ENCODE measurements at places on chromosomes 2 and 18.

GRCh38 chr2:211225784-211226183 lies 669.4 kb downstream of the CPS1 start:
- H3K27ac ChIP-seq, result no peak overlapping the region
- no peaks in the 10 kb centered on the region for H3K4me1 ChIP-seq

DNA sequence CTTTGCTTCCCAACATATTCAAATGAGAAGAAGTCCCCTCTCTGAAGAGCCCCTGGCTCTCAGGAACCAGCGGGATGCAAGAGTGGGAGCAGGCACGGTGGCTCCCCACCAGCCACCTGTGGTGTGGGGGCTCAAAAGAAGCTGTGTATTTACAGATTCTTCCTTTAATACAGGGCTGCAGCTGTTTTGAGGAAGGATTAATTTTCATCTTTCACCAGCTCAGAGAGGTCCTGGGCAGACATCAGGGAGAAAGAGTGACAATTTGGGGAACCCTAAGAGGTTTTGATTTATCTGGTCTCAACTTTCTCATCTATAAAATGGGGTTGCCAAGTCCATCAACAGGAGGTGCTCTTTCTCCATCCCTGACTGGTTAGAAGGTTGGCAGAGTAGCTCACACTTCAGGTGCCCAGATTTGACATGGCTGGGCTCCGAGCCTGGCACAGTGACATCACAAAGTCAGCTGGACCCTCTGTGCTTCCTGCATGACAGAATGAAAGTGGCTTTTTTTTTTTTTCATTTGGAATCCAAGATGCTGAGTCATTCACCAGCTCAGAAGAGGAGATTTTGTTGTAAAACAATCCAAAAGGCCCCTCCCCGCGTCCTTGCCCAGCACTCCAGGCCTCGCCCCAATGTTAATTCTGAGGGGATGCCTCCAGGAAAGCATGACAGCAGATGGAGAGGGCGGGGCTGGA lies 15.5 kb upstream of the SIX2 start:
- peak; percentile 35 for DNase-seq
- H3K36me3 ChIP-seq, result no peaks in the 10 kb centered on the region
- H3K27me3 ChIP-seq, result no peaks in the 10 kb centered on the region
- H3K4me3 ChIP-seq, result no peak overlapping the region
- no peaks in the 10 kb centered on the region for H3K4me1 ChIP-seq
- no peak overlapping the region for H3K27ac ChIP-seq

DNA sequence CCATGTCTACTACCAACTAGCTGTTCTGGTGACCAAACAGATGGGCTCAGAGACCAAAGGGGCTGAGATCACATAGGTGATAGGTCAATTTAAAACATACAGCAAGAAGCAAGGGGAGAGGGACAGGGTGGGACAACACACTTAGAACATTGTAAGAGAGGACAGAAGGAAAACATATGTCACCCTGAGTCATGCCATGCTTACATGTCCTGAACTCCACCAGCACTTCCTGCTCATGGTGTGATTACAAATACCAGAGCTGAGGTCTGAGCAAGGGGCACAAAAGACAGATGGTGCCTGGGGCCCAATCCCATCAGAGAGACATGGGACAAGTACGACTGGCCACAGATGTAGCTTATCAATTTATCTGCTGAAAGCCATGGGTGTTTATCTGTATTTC lies 28.7 kb upstream of the GALNT14 start:
- H3K4me3 ChIP-seq, result no peak overlapping the region
- H3K27me3 ChIP-seq, result no peaks in the 10 kb centered on the region
- no peaks in the 10 kb centered on the region for H3K4me1 ChIP-seq

DNA sequence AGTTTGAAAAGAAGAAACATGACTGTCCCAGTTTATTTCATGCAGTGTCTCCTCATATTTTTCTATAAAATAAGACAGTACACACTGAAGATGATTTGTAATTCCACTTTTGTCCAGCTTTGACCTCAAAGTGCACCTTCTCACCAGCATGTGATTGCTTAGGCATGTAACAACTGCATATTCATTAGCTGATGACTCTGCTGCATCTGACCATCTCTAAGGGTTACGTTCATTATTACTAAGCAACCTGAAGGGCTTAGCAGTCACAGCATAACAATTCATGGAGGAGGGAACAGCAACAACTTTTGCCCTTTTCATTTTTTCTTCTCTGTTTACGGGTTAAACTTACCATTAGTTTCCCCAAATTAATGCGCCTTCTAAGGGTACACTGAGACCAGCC lies 330.6 kb upstream of the PIK3C3 start:
- H3K4me1 ChIP-seq, result no peaks in the 10 kb centered on the region
- no peaks in the 10 kb centered on the region for H3K27me3 ChIP-seq
- H3K4me3 ChIP-seq, result no peak overlapping the region
- H3K27ac ChIP-seq, result no peak overlapping the region
- DNase-seq, result no peak

- H3K36me3 ChIP-seq, result no peaks in the 10 kb centered on the region
- H3K4me3 ChIP-seq, result no peak overlapping the region
- H3K27me3 ChIP-seq, result no peaks in the 10 kb centered on the region
- DNase-seq, result no peak
These were observed 4.3 kb downstream of the AAK1 start for GRCh38 chr2:69639266-69639665.

Data from gastrocnemius medialis (tissue), 4 donors.